ENCODE measurements at places on chromosomes 16 and 17. TPM values are rescaled to one million over a fixed set of nuclear protein-coding genes. Genes with fewer than 3 reads are reported as not detected.

The GPS1 gene
- 117 TPM for total RNA-seq

DNA sequence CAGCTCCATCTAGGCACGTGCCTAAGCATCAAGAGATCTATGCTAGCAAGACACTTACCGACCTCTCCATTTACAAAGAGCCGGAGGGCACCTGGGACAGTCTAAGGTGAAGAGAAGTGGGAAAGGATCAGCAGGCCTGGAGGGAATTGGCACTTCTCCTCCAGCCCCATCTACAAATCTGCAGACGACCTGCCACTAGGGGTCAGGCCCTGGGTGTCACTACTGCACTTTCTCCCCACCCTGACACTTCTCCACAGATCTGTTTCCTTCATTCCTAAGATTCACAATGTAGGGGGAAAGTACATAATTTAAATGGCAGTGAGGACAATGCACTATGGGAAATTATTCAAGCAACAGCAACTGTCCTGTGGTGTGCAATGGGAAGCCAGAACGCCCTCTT lies 8.1 kb downstream of the MKS1 start:
- DNase-seq = no peak

DNA sequence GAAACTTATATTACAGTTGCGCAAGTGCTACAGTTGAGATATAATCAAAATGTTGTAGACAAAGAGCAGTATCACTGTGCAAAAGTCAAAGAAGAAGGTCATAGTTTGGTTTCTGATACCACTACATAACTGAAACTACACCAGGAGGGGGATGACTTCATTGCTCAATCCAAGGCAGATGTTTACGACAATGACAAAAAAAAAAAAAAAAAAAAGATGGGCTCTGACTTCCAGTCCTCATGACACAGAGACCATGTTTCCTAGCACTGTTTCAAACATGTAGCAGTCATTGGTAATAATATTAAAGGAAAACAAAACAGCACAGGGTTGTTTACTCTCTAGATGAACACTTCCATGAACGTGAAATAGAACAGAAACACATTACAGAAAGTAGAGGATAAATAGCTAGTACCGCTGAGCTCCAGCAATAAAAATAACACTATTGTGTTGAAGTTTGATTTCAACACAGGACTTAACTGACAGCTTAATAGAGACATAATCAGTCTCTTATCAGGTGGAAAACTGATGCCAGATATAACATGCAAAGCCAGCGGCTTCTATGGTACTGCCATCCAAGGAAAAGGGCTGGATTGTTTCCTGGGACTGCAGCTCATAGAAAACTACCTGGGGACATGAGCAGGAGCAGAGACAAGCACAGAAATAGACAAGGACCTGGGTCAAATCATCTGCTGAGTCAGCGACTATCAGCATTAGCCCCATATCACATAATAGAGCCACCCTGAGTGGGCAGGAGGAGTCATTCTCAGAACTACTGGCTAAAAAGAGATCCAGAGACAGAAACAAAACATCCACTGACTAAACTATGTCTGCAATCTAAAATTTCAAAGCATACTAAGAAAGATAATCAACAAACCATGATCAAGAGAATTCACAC lies 463.6 kb upstream of the SOX9 start:
- no peak for DNase-seq

- no peak for DNase-seq
Measured at GRCh38 chr17:17750881-17751280, 69.6 kb downstream of the RAI1 start.

- DNase-seq = no peak
Measured at GRCh38 chr17:48692049-48692448, 30.3 kb downstream of the PRAC1 start.

GRCh38 chr16:2439598-2439997 lies 10.4 kb downstream of the CCNF start:
- DNase-seq = no peak

DNA sequence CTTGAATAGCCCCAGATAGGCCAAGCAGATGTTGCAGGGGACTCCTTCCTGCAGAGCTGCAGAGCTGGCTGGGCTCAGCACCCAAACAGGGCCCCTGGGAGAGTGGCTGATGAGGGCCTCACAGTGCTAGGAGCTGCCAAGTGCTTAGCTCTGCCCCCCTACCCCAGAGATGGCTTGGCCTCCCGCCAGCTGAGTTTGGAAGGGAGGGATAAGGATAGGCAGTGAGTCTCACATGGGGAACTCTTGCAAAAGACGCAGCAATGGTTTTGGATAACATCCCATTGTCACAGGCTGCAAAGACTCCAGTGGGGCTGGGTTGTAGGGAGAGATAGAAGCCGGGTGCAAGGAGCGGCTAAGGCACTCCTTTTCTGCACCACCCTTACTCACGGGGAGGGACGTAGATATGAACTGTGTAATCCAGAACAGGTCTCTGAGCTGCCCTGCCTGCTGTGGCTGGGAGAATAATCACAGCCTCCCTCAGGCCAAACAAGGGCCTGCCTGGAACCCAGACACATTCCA lies 52.9 kb upstream of the MAF start:
- peak; percentile 56 for DNase-seq

DNA sequence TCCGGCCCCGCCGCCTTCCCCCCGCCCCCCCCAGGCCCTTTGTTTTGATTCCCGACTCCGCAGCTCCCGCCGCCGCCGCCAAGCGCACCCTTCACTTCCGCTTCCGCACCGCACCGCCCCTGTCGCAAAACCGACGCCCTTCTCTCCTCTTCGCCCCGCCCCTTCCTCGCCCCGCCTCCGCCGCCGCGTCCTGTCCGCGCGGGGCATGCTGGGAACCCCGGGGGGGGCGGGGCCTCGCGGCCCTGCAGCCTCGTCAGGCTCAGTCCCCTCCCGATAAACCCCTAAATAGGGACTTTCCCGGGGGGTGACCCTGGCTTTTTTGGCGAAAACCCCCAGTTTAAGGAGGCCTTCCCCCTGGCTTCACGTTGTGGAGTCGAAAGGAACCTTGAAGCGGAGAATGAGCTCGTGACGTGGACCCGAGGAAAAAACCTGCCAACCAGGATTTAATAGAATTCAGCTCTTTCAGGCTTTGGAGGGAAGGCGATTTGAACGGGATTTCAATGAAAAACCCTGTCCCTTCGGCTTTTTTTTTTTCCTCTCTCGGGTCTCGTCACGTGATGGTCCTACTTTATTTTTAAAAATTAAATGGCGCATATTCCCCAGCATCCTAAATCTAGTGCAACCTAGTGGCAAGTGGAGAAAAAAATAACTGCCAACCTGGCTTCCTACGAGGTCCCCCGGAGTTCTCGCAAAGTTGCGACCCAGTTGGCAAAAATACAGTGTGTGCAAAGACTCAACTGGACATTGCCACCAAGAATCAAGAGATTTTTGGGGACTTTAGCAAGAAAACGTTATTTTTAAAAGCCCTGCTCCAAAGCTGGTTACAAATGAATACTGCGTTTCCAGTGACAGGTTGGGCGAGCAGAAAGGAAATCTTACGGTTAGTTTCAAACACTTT lies at the start of gene MARF1:
TSS of gene MARF1 (minus strand) at position 107 of the 898 bp plus-strand sequence. CDS start 3,921 bp downstream, outside the sequence.
- peak; percentile 73 for DNase-seq

GRCh38 chr16:84554627-84555328 lies 50.3 kb upstream of the MEAK7 start:
- no peak for DNase-seq
